Activated T-cell treated with anti-CD3 and anti-CD28 coated beads for 1 hour (primary cell): ENCODE measurements at places on chromosomes 7 and 10.

DNA sequence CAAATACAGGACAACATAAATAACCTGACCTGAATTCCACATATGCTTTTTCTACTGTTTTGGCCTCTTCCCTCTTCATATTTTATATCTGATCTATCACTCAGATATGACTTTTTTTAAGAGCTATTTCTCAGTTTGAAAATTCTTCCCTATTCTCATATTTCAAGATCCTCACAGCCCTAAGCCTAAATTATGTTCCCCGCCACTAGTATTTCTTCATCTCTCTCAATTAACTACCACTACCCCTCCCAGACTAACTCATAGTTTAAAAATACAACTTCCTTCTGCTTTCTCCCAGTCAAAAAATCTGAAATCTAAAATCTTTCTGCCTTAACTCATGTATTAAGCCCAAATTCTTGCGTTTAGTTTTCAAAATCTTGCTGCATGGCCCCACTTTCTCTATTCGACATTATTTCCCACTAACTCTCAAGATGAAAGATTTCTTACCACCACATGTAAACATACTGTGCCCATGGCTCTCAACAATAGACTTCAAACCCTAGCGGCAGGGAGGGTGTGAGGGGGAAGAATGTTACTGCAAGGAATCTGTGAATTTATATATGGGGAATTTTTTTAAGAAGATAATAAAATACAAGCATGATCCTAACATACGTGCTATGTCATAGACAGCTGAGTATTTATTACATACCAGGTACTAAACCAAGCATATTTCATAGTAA is 64.6 kb downstream of the TFEC start:
- DNase-seq: no peak

DNA sequence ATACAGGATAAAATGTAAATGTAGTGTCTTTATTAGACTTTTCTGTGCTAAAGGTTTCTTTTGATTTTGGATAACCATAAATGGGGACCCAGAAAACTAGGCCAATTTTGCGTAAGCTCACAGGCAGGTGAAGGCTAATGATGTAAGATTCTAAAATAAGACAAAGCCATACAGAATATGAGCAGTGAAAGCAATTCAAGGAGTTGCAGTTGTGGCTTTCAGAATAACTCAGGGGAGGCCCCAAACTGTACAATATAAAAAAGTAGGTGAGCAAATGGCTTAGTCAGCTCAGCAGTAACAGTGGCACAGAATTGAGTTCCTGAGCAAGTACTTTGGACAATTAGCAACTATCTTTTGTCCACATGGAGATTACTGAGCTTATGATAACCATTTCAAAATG is 81.7 kb upstream of the NRP1 start:
- no peak for DNase-seq

DNA sequence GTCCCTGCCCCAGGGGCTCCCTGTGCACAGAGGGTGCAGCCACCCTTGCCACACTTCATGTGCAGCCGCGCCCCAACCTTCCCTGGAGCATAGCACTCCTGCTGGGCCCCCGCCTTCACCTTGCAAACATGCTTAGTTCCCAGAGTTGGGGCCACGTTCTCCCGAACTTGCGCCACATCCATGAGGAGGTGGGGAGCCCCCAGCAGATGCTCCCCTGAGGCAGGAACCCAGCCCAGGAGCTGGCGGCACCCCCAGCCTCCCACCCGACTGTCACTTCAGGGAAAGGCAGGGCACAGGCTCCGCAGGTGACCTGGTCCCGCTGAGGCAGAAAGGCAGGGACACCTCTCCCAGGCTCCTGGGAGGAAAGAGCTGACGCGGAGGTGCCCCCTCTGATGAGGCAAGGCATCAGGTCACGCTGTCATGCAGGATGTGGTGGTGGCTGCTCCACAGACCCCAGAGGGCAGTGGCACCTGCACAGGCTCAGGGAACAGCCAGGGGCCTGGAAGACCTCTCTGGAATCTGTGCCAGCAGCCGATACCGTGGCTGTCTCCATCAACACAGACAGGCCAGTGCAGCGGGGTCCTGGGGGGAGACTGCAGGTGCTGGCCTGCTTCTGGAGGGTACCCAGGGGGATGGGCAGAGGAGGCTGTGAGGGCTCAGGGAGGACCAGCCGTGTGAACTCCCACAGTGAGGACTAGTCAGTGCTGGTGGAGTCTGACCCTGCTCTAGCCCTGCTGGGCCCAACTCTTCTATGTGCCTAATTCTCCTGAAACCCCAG is 221.3 kb downstream of the MAD1L1 start:
- no peak for DNase-seq

GRCh38 chr7:122064971-122065370 is 79.1 kb downstream of the AASS start:
- DNase-seq: no peak
